ENCODE measurements at places on chromosomes 3 and 15.

DNA sequence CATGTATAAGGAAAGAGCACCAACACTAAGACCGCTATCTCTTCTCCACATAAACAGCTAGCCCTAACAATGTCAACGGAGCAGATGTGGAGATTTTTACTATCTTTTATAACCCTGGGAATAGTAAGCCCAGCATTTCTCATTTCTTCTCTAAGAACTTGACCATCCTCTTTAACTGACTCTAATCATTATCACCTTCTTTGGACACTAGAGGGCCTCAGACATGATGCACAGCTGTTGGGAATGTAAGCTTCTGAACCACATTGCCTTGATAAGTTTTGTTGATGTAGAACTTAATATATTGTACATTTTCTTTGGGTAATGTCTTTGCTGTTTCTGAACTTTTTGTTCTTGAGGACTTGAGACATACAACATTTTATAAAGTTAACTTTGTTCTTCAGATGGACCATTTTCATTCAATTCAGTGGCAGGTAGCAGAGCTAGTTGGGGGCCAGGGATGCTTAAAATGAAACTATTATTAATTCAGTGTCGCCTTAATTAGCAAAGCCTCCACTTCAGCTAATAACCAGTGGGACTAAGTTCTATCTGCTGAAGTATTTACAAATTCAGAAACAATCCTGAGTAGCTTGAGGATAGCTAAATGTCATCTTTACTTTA lies 9.6 kb upstream of the TAGLN3 start:
- DNase-seq = no peak

- DNase-seq = no peak
Observed at GRCh38 chr3:25214034-25214433, 214.0 kb upstream of the RARB start.

DNA sequence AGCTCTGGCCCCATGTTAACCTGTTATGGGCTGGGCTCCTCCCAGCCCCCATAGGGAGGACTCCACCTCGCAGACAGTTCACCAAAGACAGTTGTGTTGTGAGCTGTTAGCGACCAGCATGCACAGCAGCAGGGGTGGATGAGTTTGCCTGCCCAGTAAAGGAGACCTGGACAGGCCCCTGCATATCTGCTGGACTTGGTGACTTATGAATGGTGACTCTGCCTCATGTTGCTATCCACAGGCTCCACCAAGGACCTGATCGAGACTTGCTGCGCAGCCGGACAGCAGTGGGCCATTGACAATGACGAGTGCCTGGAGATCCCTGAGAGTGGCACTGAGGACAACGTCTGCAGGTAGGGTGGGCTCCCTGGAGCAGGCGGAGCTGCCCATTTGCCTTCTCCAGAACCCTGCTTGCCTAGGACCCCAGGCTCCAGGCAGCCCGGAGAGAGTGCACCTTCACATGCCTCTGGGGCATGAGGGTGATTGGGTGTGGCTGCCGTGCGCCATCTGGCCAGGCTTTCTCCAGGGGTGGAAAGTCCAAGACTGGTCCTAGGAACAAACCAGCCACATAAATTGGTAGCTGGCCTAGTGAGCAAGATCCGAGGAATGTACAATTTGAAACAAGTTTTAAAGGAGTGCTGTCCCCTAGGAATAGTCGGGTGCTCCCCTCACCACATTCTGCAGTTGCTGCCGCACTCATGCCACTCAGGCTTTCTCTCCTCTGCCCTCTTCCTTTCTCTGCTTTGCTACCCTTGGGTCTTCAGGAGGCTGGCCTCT lies 59.1 kb downstream of the FBLN2 start:
- DNase-seq = no peak

DNA sequence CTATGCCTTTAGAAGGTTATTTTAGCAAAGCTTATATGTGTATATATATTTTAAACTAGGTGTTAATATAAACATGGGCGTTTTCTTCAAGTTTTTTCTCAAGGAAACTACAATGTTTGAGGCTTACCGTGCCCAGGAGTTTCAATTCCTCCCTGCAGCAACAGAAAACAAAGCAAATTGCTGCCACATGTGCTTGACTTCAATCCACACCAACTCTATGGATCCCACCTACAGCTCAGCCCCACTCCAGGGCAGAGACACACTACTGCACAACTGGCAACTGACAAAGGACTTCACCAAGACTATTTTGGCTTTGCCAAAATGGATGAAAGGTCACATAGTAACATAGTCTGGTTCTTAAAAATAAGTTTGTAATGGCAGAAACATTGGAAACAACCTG lies 346.6 kb downstream of the ERC2 start:
- DNase-seq = no peak

DNA sequence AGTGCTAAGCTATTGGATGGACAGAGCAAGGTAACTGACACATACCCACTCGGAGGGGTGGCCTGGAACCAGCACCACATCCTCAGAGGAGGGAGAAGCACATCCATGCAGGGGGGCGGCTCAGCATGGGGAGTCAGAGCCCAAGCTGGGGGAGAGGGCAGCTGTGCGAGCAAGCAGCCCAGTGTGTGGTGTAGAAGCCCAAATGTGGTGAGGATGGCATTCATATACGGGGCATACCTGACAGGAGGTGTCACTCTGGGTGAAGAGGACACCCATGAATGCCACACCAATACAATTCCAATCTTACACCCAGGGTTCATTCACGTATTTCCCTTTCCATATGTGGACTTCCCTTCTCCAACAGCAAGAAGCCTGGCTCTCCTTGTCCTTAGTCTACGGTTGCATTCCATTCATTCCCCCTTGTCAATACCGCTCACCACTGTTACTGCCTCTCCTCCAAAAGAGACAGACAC lies 58.7 kb upstream of the ACAN start:
- no peak for DNase-seq

DNA sequence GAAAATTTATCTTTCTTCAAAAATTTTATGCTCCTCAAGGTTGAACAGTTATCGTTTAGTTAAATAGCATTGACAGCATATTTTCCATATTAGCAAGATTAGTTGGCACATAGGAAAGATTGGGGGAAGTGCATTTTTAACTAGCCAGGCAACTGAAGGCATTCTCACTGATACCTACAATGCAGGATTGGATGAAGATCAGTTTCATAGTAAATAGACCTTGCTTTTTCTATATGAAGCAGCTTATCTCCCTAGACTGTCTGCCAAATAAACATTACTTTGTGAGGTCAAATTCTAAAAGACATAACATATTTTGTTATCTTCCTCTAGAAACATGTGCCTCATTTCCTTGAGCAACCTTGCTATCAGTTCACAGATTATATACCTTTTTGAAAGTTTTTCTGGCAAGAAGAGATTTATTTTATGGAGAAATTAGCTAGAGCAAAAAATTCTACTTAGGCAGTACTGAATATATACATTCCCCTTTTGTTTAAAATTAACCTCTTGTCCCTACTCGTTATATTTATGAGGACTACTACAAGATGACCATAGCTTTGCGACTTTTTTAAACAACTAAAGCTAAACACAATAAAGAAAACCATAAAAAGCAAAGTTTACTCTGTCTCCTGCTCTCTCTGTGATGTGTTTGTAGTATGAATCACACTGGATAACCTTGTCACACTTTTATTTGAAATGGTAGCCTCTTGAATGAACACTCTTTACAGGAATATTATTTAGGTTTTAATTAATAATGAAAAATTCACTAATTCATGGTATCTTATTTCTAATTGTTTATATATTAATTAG lies 654.9 kb upstream of the TBL1XR1 start:
- no peak for DNase-seq

DNA sequence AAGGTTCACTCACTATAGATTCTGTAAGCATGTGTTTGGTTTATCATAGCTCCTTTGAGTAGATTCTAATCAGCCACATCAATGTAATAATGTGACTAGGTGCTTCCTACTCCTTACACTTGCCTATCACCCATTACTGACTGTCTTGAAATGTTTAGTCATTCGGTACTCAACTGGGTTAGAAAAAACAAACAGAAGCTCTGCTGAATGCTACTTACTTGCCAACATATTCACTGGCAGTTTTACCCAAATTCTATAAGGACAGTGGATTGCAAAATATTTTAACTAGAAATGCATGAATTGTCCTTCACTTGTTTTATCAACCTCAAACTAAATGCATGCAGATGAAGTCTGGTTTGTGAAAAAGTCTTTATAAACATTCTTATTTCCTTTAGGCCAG lies 352.1 kb upstream of the ALCAM start:
- DNase-seq = no peak

DNA sequence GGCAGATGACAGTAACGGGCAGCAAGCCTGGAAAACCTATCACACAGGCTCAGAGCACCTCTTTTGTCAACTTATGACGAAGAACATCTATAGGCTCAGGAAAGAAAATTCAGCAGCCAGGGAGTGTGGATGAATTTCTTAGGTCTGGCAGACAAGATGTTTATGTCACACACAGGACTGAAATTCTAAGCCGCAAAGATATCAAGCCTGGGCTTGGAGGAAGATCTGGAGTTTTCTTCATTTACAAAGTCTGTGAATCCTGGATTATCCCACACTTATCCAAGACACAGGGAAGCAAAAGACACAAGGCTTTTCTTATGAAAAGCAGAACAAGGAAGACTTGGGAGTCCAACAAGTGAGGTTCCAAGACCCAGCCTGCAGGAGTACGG lies 23.4 kb upstream of the CHCHD6 start:
- DNase-seq = no peak

DNA sequence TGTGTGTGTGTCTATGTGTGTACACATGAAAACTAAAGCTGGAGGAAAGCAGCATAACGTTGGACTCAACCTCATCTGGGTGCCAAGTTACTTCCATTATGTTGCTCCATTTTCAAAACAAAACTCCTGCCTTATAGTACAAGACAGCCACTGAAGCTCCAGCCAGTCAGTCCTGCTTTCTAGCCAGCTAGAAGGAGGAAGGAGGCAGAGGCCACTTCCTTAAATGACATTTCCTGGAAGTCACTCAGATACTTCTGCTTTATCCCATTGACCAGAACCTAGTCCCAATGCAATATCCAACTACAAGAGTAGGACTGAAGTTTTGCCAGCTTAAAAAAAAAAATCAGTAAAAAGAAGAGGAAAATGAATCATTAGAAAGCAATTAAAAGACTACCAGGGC lies 31.7 kb downstream of the CADPS start:
- no peak for DNase-seq

DNA sequence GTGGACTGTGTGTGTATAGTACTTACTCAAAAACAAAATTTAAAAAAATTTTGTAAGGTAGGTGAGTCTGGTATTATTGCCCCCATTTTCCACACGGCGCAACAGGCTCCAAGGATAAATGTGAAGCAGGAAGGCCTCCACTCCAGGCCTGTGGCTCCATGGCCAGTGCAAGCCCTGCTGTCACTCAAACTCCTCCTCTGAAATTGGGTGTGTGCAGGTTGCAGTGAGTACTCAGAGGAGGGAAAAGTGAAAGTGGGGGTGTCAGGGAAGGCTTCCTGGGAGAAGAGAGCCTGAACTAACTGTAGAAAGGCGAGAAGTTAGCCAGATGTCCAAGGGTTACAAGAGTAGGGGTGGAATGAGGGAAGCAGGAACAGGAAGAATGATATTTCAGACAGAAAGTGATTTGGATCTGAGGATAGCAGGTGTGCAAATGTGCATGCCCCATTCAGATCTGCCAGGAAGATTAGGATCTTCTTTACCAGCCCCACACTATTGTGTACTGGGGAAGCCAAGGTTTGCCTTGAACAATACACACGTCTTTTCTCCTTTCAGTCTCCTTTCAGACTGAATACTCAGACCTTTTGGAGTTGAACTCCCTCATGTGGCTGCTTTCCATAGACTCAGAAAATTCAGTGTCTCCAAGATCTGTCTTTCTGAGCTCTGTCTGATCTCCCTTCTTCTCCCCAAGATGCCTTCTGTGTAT lies 48.7 kb upstream of the RYK start:
- no peak for DNase-seq

DNA sequence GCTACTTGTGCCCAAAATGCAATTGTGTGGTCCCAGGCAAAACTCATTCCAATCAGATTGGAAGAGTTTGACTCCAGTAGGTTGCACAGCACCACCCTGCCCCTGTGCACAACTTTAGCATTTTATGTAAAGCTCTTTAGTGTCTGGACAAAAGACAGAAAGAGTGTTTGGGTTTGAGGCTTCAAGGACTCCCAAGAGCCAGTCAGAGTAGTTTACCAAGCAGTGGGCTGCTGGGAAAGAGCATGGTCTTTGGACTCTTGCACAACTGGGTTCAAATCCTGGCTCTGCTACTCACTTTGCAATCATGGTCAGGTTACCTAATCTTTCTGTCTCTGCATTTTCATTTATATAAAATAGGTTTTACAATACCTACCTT lies 75.8 kb upstream of the UMPS start:
- no peak for DNase-seq

GRCh38 chr3:40224796-40225515 lies 84.6 kb upstream of the EIF1B start:
- DNase-seq = no peak

DNA sequence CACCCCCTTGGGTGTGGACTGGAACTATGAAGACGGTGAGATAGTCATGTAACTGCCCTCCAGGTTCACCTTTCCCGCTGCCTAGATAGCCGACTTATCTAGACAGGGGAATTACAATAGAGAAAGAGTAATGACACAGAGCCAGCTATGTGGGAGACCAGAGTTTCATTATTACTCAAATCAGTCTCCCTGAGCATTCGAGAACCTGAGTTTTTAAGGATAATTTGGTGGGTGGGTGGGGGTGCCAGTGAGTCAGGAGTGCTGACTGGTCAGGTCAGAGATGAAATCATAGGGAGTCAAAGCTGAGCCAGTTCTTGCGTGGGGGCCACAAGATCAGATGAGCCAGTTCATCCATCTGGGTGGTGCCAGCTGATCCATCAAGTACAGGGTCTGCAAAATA lies 19.7 kb upstream of the DNAJC19 start:
- DNase-seq = no peak

DNA sequence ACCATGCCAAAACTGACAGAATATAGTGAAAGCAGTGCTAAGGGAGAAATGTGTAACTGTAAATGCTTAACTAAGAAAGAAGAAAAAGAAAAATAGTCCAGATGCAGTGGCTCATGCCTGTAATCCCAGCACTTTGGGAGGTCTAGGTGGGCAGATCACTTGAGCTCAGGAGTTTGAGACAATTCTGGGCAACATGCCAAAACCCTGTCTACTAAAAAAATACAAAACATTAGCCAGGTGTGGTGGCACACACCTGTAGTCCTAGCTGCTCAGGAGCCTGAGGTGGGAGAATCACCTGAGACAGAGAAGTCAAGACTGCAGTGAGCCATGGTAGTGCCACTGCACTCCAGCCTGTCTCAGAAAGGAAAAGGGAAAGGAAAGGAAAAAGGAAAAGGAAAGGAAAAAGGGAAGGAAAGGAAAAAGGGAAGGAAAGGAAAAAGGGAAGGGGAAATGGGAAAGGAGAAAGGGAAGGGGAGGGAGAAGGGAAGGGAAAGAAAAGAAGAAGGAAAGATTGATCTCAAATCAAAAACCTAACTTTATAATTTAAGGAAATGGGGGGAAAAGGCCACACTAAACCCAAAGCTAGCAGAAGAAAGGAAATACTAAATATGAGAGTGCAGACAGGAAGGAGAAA lies 20.3 kb downstream of the C3orf33 start:
- DNase-seq = no peak

Data from GM12892 (cell line).